ENCODE measurements at places on chromosomes 5 and 9. TPM values are rescaled to one million over a fixed set of nuclear protein-coding genes. Genes with fewer than 3 reads are reported as not detected.

DNA sequence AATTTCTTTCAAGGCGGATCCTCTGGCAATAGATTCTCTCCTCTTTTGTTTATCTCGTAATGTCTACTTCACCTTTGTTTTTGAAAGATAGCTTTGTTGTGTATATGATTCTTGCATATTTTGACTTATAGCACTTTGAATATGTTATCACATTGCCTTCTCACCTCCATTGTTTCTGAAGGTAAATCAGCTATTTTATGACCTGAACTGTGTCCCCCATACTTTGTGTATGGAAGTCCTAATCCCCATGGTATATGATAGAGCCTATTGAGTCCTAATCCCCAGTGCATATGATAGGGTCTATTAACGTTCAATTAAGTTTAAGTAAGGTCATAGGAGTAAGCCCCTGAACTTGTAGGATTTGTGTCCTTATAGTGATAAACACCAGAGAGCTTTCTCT is 910.2 kb upstream of the NUDT12 start:
- DNase-seq, result no peak

DNA sequence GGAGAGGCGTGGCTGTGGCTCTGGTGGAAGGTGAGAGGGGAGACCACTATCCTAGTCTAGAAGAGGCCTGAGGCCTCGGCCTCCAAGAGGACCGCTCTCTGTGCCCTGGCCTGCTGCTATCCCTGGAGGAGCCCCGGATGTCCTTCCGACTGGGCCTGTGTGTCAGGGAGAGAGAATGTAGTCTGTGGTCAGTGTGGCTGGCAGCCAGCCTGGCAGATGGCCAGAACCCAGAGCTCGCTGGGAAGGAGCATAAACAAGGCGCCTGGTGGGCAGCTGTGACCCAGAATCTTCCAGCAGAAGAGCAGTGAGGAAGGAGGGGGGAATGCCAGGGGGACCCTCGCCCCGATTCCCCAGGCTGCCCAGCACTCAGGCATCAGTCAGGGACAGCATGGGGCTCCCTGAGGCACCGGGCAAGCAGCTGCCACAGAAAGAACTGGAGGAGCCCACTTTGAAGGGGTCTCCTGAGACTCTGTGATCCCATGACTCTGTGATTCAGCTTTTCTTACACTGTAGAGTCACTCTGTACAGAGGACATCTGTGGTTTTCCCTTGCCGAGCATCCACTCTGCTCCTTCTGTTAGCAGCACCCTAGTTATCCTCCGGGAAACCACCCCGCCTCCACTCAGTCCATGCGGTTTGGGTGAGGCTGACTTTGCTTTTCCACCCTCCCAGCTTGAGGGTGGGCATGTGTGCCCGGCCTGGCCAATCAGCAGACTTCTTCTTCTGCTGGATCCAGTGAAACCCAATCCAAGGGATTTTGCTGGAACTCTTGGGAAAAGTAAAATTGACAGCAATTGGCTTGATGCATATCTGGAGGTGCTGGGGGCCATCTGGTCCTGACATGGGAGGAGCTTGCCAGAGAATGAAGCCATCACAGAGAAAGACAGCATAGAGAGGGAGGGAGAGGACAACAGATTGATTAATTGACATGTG is 46.2 kb upstream of the PWWP2A start:
- peak; percentile 94 for DNase-seq

The HTR1A gene
- polyA plus RNA-seq, result not detected

The CER1 gene
- not detected for polyA plus RNA-seq

GRCh38 chr5:150112201-150113046 is 26.1 kb upstream of the CSF1R start:
- DNase-seq, result peak; percentile 74

- DNase-seq, result no peak
Measured at GRCh38 chr9:98611319-98611718, 97.4 kb downstream of the GABBR2 start.

GRCh38 chr5:9625286-9625685 is 4.9 kb downstream of the TAS2R1 start:
- no peak for DNase-seq

- DNase-seq, result no peak
Measured at GRCh38 chr5:135880278-135880677, 15.4 kb downstream of the IL9 start.

- DNase-seq, result no peak
Measured at GRCh38 chr5:61023131-61023530, 78.1 kb downstream of the NDUFAF2 start.

- no peak for DNase-seq
Measured at GRCh38 chr9:89204801-89205200, 26.2 kb upstream of the SHC3 start.

The APC gene
- 13.1 TPM for polyA plus RNA-seq

DNA sequence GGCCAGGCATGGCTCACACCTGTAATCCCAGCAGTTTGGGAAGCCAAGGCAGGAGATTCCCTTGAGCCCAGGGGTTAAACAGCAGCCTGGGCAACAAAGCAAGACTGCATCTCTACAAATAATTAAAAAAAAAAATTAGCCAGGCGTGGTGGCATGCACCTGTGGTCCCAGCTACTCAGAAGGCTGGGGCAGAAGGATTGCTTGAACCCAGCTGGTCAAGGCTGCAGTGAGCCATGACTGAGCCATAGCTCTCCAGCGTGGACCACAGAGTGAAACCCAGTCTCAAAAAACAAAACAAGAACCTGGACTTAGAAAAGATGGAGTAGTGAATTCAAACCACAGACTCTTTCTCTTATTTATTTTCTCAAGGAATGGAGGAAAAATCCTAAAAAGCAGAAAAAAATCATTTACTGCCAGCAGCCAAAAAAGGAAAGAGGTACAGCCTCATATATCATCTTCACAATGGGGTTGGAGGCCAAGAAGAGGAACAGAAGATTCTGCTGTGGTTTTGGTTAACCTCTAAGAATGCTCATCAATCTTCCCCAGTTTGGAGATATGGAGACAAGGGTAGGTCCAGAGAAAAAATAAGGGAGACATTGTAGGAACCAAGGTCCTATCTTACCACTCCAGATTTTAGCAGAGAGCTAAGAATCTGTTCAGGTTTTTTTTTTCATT is 40.0 kb upstream of the MYO10 start:
- no peak for DNase-seq

GRCh38 chr9:5840788-5841187 is 7.9 kb upstream of the ERMP1 start:
- DNase-seq, result no peak

DNA sequence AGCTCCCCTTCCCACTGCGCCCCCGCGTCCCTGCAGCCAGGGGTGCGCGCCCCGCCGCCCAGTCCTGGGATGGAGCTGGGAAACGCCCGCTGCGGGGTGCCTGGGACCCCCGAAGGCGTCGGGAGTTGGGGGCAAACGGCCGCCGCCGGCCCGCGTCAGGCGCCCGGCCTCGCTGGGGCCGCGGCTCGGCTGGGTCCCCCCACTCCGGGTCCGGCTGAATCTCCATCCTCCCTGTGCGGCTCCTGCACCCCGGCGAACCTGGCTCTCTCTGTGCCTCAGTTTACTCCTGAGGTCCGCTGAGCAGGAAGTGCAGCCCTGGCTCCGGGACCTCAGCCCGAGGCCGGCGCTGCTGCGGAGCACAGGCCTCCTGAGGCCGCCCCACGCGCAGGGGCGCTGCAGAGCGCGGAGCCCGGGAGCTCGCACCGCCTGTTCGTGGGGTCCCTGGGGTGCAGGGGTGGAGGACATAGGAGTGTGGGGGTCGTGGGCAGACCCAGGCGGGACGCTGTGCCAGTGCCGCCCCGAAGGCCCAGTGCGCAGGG is 13.9 kb upstream of the TMEM250 start:
- DNase-seq, result no peak

- no peak for DNase-seq
Measured at GRCh38 chr5:427415-428087, 15.4 kb upstream of the EXOC3 start.

The SLC6A3 gene
- 0.06 TPM for polyA plus RNA-seq

The DRD1 gene
- polyA plus RNA-seq, result not detected

The ARAP3 gene
- 13.0 TPM for polyA plus RNA-seq

The CDH18 gene
- not detected for polyA plus RNA-seq

DNA sequence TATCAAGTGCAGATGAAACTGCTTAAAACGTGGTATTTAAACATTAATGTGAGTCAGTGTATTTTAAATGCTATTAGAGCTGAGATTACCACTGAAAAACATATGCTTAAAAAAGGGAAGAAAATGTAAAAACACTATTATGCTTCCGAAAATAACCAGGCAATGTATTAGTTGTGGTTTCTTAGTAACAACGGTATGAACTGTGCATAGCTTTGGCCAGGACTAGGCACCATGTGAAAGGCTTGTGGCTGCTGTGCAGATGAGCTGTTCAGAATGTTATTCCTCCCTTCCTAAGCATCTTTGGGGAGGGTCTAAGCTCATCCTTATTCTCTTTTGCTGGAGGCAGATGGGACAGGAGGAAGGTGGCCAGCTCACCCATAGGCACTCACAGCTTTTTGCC is 84.9 kb downstream of the NTRK2 start:
- no peak for DNase-seq

DNA sequence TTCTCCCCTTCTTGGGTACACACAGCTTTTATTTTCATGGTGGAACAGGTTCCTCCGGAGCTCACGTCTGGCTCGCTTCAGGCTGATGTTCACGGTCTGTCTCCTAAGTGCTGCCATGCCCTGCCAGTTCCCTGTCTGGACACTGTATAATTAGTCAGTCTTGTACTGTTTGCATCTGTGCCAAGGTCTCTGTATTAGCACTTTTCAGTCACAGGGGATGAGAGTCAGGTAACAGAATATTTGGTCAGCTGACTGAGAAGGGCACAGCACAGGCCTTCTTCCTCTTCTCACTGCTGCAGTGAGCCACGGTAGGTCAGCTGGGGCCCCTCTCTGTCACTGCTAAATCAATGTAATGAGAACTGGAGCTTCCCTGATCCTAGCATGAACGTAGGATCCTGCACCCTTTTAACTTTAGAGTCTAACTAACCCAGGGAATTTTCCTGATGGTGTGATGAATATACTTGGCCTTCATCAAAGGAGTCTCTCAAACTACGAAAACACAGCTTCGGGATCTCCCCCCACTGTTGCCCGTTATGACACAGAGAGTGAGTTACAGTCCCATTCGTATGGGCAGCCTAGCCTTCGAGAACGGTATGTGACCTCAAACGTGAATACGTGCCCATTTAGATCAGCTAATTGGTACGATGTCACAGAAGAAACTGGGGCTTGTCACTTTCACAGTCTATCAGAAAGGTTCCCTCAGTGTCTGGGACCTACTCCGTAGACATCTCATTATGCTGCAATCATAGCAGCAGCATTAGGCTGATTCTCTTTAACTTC is 354.1 kb upstream of the RFX3 start:
- no peak for DNase-seq

DNA sequence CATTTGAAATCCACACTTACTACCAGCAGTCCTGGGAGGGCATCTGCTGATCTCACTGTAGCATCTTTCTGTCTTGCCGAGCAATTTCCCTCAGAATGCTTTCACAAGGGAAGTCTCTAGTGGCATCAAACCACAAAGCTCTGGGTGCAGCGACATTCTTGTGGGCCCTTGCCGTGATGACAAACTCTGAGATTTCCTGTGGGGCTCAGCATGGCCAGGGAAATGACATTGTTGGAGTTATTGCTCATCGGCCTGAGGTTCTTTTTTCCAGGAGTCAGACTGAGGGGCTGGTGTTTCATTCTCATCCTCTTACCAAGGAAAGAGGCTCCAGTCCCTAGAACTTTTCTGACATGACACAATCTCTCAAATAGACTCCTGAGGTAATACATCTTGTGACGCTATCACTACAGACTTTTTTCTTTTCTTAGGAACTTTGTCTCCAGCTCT is 51.4 kb downstream of the PFDN1 start:
- peak; percentile 41 for DNase-seq

The LHX6 gene
- 4.5 TPM for polyA plus RNA-seq

DNA sequence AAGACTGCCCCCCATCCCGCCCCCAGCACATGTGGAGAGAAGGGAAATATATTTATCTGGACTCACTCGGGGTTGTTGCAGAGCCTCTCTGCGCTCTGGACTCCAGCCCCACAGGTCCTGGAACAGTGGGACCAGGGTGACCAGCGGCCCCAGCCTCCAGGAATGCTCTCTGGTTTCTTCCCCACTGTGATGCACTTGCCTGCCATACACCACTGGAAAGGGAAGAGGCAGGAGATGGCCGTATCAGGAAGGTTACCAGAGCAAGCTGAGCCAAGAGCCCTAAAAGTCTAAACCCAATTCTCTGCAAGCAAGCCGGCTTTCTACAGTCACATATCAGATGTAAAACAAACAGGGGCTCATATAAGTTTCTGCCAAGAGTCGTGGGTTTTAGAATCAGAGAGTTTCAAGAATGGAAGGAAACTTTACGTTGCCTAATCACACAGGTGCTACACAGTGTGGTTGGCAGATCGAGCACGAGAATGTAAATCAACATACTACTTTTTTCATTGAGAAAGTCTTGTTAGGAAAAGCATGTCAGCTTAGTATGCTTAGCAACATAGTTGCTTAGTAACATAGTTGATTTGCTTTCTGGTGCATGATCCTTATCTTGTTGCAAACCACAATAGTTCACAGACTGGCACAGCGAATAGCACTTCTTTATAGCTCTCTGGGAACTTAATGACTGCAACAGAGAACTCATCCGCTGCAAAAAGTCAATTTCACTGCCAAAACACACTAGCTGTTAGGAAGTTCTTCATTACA is 201.2 kb downstream of the TARS1 start:
- no peak for DNase-seq

GRCh38 chr5:122702524-122702875 is 72.4 kb upstream of the SNX2 start:
- DNase-seq, result no peak

DNA sequence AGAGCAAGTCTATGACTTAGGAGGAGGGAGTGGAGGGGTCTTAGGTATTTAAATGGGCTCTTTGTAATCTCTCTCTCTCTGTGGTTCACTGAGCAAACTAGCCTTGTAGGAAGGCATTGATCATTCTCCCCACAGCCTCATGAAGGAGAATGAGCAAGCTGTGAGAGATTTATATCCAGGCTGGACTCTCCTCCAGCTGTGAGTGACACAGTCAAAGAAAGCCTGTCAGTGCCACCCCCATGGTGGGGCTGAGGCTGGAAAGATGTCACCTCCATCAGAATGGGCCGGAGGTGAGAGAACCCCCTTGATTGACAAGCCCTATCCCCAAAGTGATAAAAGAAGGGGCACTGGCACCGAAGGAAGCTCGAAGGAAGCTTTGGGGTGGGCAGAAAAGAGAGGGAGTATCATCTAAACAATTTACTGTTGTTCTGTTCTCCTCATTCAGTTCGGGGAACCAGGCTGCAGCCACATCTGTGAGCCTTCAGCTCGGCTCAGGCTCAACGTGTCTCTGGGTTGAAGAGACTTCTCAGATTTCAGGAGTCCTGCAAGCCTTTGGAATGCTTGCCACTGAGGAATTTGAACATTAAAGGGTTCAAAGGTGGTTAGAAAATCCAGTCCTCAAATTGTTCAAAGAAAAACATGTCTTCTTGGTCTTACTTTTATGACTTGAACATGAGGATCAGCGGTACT is 538.2 kb upstream of the ZNF462 start:
- no peak for DNase-seq

GRCh38 chr9:135255841-135256580 is 168.5 kb downstream of the OLFM1 start:
- DNase-seq, result peak; percentile 16

GRCh38 chr5:139392678-139393496 is 2.0 kb downstream of the PROB1 start:
- DNase-seq, result peak; percentile 57

The CAMK2A gene
- polyA plus RNA-seq, result 15.2 TPM

The GRIA1 gene
- polyA plus RNA-seq, result 0.15 TPM

The MYO10 gene
- 2.0 TPM for polyA plus RNA-seq

Measured in heart left ventricle (tissue), 16 donors.